ENCODE measurements at places on chromosomes 16 and 17. TPM values are rescaled to one million over a fixed set of nuclear protein-coding genes. Genes with fewer than 3 reads are reported as not detected.

DNA sequence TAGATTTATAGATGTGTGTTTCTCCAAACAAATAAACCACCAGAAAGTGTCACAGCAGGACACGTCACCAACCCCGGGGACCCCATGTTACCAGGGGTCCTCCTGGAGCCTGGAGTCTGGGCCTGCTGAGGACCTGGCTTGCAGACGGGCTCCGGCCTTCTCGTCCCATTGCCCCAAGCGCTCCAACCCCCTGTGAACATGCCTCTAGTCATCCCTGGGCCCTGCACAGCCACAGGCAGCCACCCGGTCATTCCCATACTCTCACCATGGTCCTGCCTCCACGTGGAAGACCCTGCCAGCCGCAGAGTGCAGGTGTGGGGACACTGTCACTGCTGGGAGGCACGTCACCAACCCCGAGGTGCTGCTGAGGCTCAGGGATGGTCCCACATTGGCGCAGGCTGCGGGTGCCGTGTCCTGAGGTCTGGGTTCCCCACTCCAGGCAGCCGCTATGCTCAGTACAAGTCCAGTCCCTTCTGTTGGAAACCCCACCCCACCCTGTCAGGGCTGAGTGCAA is 4.5 kb downstream of the SECTM1 start:
- no peak for DNase-seq

The HOXB5 gene
- not detected for polyA plus RNA-seq

The CSH2 gene
- not detected for polyA plus RNA-seq

The SGCA gene
- polyA plus RNA-seq = not detected

DNA sequence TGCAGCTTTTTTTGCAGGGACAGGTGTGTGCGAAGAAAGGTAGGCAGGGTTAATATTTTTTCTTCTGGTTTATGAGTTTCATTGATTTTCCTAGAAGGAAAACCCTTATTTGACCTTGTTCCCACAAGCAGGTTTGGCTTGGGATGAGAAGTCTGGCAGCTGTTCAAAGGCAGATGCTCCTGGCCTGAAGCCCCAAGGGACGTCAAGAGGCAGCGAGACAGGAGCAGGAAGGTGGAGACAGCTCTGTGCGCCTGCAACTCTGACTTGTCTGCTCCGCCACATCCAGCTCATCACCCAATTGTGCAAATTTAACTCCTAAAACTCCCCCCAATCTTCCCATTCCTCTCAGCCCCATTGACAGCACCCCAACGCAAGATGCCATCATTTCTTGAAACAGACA is 136.8 kb upstream of the XYLT1 start:
- DNase-seq = no peak

The KRTAP4-3 gene
- polyA plus RNA-seq = not detected

- DNase-seq = no peak
These were observed 36.8 kb downstream of the NLRC5 start for GRCh38 chr16:57025941-57026777.

DNA sequence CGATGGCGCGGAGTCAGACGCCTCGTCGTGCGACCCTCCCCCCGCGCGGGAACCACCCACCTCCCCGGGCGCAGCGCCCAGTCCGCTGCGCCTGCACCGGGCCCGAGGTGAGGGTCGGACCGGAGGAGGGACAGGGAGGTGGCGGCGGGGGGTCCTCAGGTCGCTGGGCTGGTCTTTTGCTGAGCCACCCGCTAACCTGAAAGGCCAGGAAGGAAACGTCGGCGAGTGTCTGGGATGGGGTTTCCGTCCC is 4.9 kb downstream of the TBX2 start:
- no peak for DNase-seq

GRCh38 chr16:88976366-88977017 is 515 bp downstream of the CBFA2T3 start:
- DNase-seq = no peak

The CNGB1 gene
- polyA plus RNA-seq = not detected

- DNase-seq = no peak
These were observed 3.8 kb downstream of the TTYH2 start for GRCh38 chr17:74217037-74217730.

The PLK1 gene
- 2.1 TPM for polyA plus RNA-seq

GRCh38 chr17:50130559-50131305 is 772 bp upstream of the SAMD14 start:
- no peak for DNase-seq

DNA sequence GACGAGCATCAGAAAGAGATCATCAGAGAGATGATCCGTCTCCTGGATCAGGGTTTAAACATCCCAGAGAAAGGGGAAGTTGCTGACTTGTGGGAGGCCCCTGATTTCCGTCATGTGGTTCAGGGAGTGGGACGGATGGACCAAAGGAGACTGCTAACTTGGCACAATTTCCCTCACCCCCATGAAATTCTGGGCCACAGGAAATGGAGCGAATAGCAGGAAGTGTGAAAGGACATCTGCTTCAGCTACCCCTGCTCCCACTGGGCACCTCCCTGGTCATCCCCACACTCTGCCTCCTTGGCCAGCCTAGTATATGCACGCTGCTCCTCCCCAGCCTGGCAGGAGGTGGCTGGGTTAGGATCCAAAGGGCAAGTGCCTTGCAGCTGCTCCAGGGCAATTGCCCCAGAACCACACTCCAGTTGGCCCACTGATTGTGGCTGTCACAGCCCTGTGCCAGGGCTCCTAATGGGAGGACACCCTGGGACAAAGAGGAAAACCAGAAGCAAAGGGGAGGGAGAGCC is 1.3 kb downstream of the ARRB2 start:
- no peak for DNase-seq

All from CD4-positive, CD25-positive, alpha-beta regulatory T cell (primary cell).